ENCODE measurements at places on chromosomes 16 and 17.

GRCh38 chr17:83180996-83181481 is 101.6 kb downstream of the METRNL start:
- no peak for DNase-seq

- DNase-seq = no peak
Measured at GRCh38 chr16:52460639-52461178, 86.2 kb downstream of the TOX3 start.

DNA sequence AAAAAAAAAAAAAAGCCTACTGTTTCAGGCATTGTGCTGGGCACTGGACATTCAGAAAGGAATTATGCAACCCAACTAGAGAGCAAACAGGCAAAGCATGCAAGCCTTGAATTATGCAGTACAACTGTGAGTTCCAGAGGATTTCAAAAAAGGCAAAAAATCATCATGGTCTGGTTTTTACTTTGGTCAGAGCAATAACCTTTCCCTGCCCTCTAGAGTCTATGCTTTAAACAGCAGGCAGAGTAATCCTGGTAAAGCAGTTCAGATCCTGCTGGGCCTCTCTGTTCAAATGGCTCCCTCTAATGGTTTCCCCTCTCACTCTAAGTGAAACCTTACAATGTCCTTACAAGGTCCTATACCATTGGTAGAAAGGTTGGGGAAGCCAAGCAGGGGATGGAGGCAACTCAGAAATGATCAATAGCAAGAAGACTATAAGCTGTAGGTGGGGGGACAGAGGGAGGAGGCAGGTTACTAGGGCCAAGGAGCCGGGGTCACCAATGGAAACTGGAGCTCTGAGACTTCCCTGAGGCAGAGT is 4.6 kb upstream of the TAF15 start:
- DNase-seq = peak; percentile 16

- no peak for DNase-seq
Measured at GRCh38 chr16:70692873-70693671, 7.2 kb upstream of the MTSS2 start.

DNA sequence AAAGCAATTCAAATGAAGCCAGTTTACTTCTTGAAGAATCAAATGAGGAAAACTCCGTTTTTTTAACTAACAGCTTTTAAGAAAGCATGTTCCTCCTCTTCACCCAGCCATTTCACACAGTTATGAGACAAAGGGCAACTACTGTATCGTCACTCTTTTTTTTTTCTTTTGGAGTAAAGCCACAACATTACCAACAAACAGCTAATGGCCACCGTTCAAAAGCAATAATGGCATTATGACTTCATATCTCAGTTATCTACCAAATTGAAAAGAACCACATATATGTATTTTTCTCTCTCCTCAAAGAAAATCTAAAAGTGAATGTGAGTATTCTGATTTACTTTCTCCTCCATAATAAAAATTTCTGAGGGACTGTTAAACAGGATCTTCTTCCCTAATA is 14.5 kb downstream of the GRB2 start:
- no peak for DNase-seq

GRCh38 chr16:68823401-68824135 is 19.8 kb upstream of the TANGO6 start:
- no peak for DNase-seq

DNA sequence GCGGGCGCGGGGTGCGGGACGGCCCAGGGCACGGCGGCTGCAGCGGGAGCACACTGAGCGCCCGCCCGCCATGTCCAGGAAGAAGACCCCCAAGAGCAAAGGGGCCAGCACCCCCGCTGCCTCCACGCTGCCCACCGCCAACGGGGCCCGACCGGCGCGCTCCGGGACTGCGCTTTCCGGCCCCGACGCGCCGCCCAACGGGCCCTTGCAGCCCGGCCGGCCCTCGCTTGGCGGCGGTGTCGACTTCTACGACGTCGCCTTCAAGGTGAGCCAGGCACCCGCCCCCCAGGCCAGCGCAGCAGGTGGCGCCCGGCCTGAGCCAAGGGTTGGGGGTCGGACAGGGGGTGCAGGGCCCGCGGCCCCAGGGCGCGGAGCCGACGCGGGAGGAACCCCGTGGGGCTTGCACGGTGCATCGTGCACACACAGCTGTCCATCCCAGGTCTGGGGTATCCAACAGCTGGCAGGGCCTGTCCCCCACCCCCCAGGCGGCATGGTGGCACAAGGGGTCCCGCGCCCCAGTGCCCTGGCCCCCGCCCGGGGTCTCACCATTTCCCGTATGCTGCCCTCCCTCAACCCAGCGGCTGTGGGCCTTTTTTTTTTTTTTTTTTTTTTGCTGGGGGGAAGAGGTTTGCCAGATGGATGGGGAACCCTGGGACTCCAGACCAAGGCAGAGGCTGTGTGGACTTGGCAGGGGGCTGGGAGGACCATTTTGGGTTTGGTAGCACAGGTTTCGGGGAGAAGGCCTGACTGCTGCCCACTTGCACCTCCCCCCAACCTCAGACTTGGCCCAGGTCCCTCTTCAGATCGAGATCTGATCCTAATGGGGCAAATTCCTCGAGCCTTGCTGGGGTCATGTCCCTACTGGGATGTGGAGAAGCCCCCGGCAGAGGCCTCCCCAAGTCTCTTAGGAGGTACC is 547 bp downstream of the RAB26 start:
- no peak for DNase-seq

- no peak for DNase-seq
Measured at GRCh38 chr17:39171933-39172332, 6.0 kb upstream of the ARL5C start.

DNA sequence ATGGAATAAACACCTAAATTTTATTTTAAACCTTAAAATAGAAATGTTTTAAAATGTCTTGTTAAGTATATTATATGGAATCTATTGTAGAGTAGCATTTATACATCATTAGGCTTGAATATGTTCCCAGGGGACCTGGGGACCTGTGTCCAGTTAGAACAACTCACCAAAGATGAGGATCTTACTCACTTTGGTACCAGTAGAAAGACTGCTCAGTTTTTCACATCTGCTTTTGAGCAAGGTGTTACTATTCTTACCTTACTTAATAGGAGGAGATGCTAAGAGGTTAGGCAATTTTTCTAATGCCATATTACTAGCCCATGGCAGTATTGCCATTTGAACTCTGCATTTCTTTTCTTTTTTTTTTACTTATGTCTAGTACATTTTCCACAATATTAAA is 14.7 kb downstream of the STXBP4 start:
- no peak for DNase-seq

DNA sequence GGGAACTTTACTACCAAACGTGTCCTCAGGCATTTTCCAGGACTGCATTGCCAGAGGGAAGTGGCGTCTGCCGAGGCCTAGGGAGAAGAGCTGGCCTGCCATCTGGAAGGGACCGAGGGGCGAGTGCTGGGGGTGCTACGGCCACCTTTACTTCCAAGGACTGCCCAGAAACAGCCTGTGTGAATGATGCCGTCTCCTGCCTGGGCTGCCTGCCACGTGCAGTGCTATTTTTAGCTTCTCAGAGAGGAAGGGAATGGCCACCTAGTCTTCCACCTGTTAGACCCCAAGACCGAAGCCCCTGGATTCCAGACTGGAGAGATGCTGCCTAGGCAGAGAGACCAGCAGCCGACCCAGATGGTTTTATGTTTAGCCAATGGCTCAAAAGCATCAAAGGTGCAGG is 57.2 kb downstream of the VAC14 start:
- no peak for DNase-seq

DNA sequence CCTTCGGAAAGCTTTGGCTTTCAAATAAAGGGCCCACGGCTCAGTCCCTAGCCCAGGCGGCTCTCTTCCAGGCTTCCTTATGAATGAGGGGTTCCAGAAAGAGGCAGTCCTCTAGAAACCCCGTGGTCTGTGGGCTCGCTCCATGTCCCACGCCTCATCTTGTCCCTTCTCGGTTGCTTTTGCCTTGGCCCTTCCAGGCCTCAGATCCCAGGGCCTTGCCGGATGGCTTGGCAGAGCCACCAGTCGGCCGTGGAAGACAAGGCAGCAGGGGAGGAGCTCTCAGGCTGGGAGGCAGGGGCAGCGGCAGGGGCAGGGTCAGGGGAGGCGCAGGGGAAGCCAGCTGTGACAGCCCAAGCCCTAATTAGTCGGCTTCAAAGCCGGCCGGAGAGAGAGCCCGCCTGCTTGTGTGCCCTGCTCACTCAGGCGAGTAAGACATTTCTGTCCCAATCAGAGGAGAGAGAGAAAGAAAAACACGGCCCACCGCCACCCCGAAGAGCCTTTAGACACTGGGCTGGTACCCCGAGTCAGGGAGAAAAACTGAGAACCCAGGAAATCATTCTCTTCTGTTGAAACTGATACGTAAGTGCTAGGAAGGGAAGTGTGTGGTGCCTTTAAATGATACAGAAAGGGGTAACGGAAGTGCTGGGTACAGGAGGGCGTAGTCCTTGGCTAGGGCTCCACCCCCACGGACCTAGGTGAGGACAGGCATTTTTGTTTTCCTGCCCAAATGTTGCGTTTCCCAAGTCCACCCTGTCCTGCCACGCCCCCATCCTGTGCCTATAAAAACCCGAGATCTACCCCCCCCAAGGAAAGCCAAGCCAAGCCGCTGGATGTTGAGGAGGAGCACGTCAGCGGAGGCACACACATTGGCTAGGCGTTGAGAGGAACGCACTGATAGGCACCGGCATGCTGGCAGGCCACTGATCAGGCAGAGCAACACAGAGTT is 27.8 kb upstream of the MEIOC start:
- peak; percentile 27 for DNase-seq

GRCh38 chr17:30244853-30245385 is 9.4 kb upstream of the SLC6A4 start:
- DNase-seq = no peak

- no peak for DNase-seq
Measured at GRCh38 chr17:64226132-64226531, 36.9 kb downstream of the TEX2 start.

DNA sequence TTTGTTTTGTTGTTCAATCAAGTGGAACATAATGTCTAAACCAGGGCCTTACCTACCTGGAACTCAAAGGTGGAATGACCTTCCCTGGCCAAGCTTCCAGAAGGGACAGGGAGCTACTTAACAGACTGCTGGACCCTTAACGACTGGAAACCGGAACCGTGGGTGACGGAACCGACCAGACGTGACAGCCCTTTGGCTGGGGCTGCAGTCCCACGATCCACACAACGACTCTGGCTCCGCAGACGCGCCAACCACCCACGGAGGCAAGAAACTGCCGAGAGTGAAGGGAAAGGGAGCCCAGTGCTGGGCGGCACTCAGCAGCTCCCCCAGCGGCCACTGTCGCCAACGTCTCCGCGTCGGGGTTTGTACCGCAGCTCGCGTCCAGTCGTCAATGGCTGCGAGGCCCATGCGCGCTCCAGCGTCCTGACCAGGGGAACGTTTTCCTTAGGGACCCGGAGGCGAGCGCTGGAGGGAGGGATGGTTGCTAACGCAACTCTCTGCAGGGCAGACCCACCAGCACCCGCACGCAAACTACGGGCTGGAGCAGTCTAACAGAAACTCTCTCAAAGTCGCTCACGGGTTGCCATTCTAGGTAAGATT is 5.5 kb upstream of the KIF22 start:
- peak; percentile 37 for DNase-seq

DNA sequence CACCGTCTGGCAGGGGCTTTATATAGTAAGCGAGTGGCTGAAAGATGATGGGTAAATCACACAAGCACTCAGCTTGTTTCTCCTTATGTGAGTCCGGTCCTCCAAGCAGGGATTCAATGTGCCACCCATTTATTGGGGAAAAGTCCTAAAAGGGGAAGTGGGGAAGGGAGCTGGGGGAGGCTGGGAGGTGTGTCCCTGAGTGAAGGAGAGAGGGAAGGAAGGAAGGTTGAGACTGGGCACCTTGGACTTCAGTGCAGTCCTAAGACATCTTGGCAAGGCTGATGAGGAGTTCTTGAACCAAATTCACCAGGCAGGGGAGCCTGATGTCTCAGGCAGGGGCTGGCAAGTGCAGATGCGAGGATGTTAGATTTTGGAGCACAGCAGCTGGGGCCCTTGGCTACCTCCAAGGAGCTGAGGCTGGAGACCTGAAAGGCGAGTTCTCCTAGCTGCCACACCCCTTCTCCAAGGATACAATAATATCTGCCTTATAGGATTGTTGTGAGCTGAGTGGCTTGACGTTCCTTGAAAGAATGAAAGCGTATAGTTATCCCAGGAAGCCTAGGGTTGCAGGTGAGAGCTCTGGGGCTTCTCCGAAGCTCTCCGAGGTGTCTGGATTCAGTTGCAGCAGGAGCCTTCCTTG is 23.0 kb upstream of the CYLD start:
- no peak for DNase-seq

DNA sequence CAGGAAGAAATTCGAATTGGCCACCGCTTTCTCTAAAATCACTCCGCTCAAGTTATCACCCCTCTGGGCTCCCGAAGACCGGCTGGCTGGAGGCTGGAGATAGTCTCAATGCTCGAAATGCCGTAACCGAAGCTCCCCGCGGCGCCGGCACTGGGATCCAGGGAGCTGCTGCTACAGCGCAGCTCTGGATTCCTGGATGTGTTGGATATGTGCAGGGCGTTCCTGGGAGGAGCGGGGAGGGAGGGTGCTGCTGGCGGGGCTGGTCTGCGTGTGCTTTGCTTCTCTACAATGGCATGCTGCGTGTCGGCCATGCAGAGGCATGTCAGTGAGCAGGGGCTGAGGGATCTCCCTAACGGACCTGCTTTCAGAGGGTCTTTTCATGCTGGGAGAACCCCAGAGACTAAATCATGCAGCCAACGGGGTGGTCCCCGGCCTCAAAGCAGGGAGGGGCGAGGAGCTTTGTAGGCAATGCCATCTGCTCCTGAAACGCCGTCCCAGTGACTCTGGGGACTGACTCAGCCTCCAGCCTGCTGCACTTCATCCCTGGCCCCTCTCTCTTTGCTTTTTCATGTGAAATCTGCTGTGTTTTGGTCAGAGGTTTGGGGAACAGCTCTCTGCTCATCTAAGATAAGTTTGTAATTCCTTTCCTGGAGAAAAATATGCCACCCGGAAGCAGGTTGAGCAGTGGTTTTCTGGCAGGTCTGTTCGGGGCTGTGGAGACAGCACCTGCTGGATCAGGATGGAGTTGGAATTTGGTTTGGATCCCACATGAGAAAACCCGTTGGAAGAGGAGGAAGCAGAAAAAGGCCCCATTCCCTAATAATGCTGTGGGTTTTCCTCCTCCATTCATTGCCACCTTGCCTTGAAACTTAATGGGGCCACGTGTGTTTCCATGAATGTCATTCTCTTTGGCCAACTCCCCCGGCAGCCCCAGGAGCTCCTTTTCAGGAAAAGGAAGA is 311.4 kb downstream of the SEC14L1 start:
- DNase-seq = peak; percentile 71

- no peak for DNase-seq
Measured at GRCh38 chr17:36864827-36865430, 72.3 kb upstream of the LHX1 start.

GRCh38 chr17:66302761-66303626 is 581 bp downstream of the PRKCA start:
- peak; percentile 61 for DNase-seq
